Calu3 (cell line): ENCODE measurements at places on chromosomes 2 and 18. TPM values are rescaled to one million over a fixed set of nuclear protein-coding genes. Genes with fewer than 3 reads are reported as not detected.

Gene FAM124B
- not detected in 2 replicates for total RNA-seq

Gene CEBPZOS
- 37.6 and 40.7 TPM in 2 replicates for total RNA-seq

Gene ACMSD
- total RNA-seq, result not detected in 2 replicates

Gene MOGAT1
- total RNA-seq, result 35.9 and 51.2 TPM in 2 replicates

Gene AAK1
- 46.7 and 60.1 TPM in 2 replicates for total RNA-seq

Gene RAB12
- 47.7 and 49.5 TPM in 2 replicates for total RNA-seq

Gene PMS1
- 30.1 and 43.8 TPM in 2 replicates for total RNA-seq

Gene STEAP3
- 28.3 and 30.5 TPM in 2 replicates for total RNA-seq

Gene CYTIP
- total RNA-seq, result not detected in 2 replicates

Gene OSBPL6
- 1.0 and 2.3 TPM in 2 replicates for total RNA-seq

Gene DSG1
- not detected in 2 replicates for total RNA-seq

Gene SP140L
- 35.4 and 55.2 TPM in 2 replicates for total RNA-seq

Gene ATP8B1
- 62.3 and 66.2 TPM in 2 replicates for total RNA-seq

Gene SLC40A1
- total RNA-seq, result 37.6 and 49.6 TPM in 2 replicates

Gene PIEZO2
- 0.24 and 0.91 TPM in 2 replicates for total RNA-seq

Gene CTAGE1
- total RNA-seq, result not detected in 2 replicates

Gene CHST9
- total RNA-seq, result 50.4 and 56.9 TPM in 2 replicates

Gene HMSD
- total RNA-seq, result 7.8 and 11.9 TPM in 2 replicates

Gene SLC30A3
- total RNA-seq, result 0.24 TPM in 1 of 2 replicates, not detected in the other

Gene CCDC138
- 11.3 and 12.0 TPM in 2 replicates for total RNA-seq

Gene FAM237A
- not detected in 2 replicates for total RNA-seq

Gene CPO
- 0.40 TPM in 1 of 2 replicates, not detected in the other for total RNA-seq

Gene PROKR1
- not detected in 2 replicates for total RNA-seq

Gene C1QL2
- total RNA-seq, result not detected in 2 replicates

Gene DLX1
- not detected in 2 replicates for total RNA-seq

Gene PTPRN
- not detected in 2 replicates for total RNA-seq

Gene PGAP1
- 3.9 and 5.8 TPM in 2 replicates for total RNA-seq

Gene SP100
- 110 and 173 TPM in 2 replicates for total RNA-seq

Gene CD8B2
- not detected in 2 replicates for total RNA-seq

Gene ELOA2
- not detected in 2 replicates for total RNA-seq

Gene GRB14
- total RNA-seq, result 16.6 and 18.4 TPM in 2 replicates
